GM03348 (cell line): ENCODE measurements at places on chromosomes 6 and 20.

GRCh38 chr6:108619431-108620197, 58.9 kb downstream of the FOXO3 start:
- DNase-seq: no peak

GRCh38 chr6:90080876-90081481, 186.7 kb downstream of the GJA10 start:
- no peak for DNase-seq

DNA sequence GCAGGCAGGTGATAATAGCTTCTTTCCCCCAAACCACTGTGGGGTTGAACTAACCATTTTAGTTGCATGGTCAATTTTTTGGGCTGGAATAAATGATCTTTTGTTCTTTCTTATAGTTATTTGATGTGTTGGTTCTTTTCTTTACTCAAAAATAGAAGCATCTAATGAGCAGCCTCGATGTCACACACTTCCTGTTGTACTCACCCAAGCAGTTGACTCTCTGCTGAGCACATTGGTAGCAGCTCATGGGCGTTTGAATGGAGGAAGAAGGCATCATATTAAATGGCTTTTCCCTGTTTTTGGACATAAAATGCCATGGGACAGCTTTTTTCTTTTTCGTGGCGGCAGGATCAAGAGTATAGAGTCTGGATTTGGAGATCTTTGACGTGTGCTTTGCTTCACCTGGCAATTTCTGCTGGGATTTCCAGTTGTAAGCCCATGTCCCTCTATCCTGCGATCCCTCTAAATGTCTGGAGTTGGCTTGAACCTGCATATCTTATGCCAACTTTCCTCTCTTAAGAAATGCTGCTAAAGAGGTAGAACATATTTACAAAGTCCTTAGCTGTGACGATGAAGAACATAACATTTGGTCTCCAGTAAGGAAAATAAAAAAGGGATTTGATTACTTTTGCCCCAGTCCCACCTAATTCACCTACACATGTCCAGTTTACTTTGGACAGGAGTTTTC, 268.3 kb downstream of the PRL start:
- DNase-seq: no peak

DNA sequence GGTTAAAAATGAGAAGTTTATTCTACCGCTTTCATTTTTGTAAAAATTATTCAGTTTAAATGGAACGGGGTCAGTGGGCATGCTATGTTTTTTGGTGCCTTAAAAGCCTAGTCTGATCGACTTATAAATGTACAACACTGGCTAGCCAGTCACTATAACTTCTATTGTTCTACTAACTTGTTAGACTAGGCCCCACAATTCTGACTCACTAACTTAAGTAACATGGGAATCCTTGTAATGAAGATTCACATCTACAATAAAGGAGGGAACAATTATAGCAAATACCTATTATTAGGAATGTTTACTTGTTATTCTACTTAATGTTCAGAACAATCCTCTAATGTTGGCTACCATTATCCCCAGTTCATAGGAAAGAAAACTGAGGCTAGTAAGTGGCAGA, 28.5 kb downstream of the REPS1 start:
- DNase-seq: no peak
